ENCODE measurements at places on chromosomes 5 and 9.

GRCh38 chr9:112623198-112623597 lies 94.7 kb downstream of the INIP start:
- no peak for DNase-seq

DNA sequence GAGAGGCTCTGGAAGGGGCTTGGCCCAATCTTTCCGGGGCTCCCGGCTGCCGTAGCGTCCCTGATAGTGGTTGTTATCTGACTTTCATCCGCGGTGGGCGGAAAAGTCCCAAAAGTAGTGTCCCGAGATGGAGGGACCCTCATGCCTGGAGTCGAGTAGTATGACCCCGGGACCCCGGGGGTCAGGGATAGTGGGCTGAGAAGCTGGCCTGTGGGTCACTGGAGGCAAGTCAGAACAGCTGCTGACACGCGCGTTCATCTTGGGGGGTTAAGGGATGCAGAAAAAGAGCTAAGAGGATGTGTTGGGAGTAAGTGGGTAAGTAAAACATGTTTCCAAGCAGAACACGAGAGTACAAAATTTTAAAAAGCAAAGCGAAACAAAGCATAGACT lies 123.4 kb downstream of the TMEM161B start:
- DNase-seq = no peak

DNA sequence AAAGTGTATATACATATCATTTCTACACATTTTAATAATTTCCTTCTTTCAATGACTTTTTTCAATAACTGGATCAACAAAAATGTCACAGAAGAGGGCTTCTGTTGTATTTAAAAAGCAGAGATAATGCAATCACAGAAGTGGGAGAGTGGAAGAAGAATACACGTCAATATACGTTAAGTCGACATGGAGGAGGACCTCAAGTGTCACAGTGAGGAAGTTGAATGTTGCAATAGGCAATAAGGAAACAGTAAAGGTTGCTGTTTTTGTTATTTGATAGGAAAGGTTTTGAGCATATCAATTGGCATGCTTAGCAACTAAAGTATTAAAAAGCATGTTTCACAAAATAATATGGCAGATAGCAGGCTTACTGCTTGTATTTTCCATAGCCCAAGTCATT lies 184.0 kb upstream of the NR4A3 start:
- no peak for DNase-seq

GRCh38 chr5:34703767-34704713 lies 47.9 kb downstream of the RAI14 start:
- no peak for DNase-seq

DNA sequence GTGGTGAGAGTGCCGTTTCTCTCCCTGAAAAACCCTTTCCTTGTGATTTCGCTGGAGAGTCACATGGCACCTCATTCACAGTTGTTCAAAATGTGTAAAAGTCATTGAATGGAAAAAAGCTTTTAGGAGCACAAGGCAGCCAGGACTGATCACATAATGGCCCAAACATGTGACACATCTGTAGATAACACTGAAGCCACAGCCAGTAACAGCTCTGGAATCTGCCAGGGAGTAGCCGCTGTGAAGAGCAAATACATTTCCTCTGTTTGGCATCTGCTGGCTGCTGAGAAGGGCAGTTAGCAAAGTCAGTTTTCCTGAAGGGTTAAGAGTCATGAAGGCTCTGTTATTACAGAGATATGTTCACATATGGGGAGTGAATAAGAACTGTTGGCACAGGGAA lies 271.8 kb downstream of the NNT start:
- DNase-seq = no peak

- DNase-seq = no peak
Observed at GRCh38 chr5:175666216-175666615, 8.3 kb downstream of the HRH2 start.

DNA sequence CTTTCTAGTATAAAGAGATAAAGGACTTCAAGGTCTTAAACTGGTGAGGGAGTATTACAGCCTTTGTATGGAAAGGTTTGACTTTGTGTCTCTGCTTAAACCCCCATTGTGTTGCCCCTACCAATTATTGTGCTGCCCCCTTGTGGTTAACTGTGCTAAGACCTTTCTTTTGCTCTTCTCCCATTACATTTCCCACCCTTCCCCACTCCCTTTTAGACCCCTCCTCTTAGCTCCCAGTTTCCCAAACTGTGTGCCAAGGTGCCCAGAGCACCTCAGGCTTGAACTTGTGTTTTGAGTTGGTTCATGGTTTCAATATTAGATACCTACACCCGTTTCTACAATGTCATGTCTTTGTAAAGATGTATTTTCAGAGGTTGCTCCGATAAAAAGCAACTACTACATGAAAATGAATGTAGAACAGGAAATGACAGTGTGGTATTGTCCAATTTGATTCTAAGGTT lies 2.9 kb downstream of the JAK2 start:
- DNase-seq = peak; percentile 38

DNA sequence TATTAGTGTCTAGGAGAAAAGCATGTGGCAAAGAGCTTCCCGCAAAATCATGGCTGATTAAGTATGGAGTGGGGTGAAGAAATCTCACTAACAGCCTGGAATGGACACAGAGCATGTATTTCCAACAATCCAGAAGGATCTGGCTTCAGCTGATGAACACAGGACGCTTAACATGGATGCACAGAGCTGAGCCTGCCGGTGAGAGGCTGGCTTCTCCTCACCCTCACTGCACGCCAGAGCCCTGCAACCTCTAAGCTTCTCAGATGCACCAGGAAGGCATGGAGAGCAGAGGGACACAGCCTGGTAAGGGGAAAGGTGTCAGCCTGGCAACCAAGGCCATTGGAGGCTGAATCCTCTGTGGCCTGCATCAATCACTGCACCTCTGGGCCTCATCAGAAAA lies 298.5 kb downstream of the TRIM32 start:
- no peak for DNase-seq

DNA sequence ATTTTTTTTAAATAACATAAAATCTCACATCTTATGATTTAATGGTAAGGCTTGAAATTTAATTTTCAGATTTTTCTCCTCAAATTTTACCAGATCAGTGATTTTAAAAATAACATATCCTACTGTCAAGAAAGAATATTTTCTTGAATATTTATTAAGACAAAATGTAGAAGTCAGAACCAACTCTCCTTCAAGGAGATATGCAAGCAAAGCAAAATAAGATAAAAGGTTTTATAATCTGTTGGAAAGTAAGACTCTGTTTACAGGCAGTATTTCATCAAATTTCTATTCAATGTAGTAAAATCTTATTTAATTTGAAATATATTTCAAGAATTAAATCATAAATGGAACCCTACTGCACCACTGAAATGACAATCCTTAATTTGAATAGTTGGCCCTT lies 7.3 kb downstream of the AP3B1 start:
- no peak for DNase-seq

GRCh38 chr9:121075251-121076036 lies 689 bp downstream of the CNTRL start:
- peak; percentile 4 for DNase-seq

DNA sequence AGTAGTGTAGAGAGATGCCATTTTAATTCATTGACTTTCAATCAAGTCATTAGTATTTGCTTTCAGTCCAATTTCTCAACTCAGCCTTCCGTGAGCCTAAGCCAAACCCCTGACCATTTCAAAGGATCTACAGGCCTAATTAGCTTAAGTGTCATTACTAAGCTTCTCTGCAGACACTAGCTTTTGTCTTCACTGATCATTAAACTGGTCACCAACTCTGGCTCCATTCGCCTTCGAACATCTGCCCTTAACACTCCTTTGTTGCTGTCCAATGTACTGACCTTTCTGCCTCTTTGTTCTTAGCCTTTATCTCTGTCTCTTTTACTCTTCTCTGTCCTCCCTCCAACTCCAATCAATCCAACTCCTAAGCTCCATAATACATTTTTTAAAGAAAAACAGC lies 299.3 kb downstream of the DIRAS2 start:
- DNase-seq = no peak

- DNase-seq = no peak
Observed at GRCh38 chr5:11387382-11387781, 516.9 kb downstream of the CTNND2 start.

GRCh38 chr9:73039271-73040263 lies 86.7 kb upstream of the ALDH1A1 start:
- DNase-seq = no peak

DNA sequence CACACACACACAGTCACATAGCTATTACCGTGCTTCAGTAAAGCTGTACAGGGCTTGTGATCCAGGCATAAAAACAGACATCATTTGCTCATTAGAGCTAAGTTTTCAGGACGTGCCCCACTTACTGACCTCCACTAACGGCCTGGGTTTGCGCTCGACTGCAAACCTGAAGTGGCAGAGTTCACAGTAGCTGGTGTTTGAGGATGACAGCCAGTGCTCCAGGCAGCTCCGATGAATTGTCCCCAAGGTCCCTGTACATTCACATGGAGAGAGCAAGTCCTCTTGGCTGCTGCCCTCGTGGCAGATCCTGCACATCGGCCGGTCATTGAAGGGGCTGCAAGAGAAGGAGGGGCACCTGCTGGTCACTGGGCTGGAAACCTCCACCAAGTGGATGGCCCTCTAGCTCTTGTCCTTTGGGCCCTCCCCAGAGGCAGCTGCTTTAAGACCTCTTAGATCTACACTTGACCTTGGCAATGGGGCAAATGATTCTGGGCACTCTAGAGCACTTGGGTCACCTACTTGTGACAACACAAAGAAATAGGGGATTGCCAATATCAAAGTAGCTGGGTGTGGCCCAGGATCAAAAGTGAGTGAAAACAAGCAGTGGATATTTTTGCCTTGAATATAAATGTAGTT lies 115.4 kb downstream of the MARCHF3 start:
- no peak for DNase-seq

DNA sequence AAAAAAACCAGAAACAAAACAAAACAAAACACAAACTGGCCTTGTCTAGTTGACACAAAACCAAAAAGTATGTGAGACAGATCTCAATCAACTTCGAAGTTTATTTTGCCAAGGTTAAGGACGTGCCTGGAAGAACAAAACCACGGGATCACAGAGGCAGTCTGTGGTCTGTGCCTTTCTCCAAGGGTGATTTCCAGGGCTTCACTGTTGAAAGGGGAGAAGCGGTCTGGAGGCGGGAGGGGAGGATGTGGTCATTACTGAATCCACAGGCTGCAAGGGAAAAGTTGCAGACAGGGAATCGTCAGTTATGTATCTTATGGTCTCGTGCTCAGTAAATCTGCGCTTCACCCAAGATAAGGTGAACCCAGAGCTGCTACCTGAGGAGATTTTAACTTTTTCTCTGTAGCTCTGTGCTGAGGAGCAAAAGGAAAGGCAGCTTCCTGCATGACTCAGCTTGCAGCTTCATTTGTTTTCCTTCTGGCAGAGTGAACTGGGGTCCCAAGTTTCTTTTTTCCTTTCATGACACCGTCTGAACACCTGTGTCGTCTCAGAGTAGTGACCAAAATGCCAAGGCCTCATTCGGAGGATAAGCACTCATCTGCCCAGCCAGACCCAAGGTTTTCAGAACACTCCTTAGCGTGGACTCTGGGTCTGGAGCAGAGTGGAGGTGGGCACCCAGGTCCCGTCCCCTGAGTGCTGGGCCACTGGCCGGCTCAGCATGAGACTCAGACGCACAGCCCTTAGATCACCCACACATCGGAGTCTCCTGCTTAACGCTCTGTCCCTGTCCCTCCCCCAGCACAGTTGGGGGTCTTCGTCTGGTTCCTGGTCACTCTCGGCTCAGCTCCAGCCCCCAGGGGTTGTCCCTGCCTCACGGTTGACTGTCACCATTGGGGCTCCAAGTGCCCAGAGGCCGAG lies 25.9 kb downstream of the ROPN1L start:
- no peak for DNase-seq

GRCh38 chr9:121455527-121456239 lies 44.0 kb downstream of the GGTA1 start:
- DNase-seq = no peak

DNA sequence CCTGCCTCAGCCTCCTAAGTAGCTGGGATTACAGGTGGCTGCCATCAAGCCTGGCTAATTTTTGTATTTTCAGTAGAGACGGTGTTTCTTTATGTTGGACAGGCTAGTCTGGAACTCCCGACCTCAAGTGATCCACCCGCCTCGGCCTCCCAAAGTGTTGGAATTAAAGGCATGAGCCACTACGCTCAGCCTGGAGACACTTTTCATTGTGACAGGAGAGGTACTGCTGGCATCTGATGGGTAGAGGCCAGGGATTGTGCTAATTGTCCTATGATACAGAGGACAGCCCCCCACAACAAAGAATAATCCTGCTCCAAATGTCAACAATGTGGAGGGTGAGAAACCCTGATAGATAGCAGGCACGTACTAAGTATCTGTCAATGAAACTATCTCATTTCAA lies 91.3 kb upstream of the SLC25A48 start:
- DNase-seq = no peak

GRCh38 chr9:13165956-13166355 lies 113.5 kb downstream of the MPDZ start:
- DNase-seq = no peak

- DNase-seq = no peak
Observed at GRCh38 chr5:173924899-173925298, 36.8 kb downstream of the CPEB4 start.

GRCh38 chr5:172716796-172717313 lies 54.1 kb downstream of the DUSP1 start:
- DNase-seq = peak; percentile 19

DNA sequence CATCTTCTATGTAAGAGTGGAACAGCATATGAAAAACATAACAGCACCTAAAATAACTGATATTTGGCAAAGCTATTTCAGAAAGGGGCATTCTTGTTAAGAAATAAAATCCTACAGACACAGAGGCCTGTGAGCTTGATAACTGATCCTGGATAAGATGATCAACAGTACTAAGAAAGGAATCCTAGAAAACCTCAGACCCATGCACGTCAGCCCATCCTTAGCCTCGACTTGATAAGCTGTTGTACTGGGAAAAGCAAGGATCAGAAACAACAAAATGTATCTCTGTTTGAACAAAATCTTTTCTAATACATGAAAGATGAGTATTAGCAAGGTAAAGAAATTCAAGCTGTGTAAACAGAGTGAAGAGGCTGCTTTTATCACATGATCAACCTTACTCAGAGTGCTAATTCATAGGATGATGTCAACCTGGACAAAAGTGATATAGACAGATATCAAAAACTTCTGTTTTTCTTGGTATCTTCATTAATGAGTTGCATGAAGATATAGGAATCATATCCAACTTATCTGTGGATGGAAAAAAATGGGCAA lies 15.2 kb downstream of the LIFR start:
- no peak for DNase-seq

- no peak for DNase-seq
Observed at GRCh38 chr5:108028883-108029282, 353.0 kb downstream of the FBXL17 start.

- no peak for DNase-seq
Observed at GRCh38 chr5:15676591-15676990, 176.6 kb downstream of the FBXL7 start.

- no peak for DNase-seq
Observed at GRCh38 chr5:129097498-129098296, 3.1 kb downstream of the ISOC1 start.

DNA sequence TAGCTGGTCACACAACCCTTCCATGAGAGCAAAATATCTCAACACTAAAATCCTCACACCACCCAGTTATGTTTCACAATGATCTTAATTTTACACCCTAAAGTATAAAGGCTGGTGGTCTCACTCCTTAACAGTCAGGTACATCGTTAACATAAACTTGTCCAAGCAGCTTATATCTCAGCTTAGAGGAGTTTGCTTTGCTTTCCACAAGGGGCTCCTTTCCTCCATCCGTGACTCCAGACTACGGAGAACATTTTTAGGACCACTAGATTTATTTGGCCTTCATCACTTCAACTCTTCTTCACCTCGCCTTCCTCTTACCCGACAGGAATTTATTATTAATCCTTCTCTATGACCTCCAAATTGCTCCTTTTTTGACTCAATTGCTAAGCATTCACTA lies 1014.1 kb upstream of the NUDT12 start:
- DNase-seq = no peak
